NB4 (cell line): ENCODE measurements at places on chromosomes 2 and 18.

DNA sequence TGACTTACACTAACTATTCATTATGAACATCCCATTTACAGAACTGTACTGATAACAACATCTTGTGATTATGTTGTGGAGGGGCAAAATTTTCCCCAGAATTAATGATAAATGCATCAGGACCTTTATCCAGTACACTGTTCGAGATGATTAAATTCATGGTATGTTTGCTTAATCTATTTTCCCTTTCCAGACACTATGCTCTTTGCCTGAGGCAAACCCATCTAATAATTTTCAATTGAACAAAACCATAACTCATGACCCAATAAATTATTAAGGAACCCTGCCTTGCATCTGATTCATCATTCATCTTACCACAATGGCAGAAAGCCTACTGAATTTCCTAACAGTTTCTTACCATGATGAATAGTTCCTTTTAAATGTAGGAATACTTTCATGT lies 385.0 kb downstream of the DSEL start:
- DNase-seq = no peak

DNA sequence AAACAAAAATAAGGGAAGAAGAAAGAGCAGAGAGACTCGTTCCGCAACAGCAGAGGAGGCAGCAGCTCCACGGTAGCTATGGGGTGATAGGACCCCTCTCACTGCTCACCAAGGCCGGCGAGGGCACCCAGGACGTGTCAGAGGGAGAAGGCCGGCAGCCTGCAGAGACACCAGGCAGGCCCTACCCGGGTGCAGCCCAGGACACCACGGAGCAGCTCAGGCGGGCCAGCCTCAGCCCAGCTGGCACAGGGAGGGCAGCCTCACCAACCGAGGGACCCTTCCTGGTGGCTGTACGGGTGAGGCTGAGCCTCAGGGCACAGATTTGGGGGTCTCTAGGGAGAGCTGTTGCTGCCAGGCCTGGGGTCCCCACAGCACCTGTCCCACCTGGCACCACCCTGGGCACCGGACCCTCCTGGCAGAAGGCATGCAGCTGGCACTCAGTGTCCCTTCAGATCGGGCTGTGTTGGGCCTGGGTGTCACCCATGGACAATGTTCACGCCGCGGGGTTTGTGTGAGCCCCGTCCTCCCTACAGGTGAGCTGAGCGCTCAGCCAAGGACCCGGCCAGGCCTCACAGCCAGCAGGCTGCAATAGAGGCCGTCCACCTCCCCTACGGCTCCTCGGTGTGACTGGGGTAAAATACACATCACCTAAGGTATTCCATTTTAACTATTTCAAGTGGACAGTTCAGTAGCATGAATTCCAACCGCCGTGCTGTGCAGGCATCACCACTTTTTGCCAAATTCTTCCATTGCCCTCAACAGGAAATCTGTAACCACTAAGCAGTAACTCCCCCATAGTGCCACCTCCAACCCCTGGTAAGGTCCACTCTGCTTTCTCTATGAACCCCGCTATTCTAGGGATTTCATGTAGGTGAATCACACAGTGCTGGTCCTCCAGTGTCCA lies 21.6 kb downstream of the KCNG2 start:
- DNase-seq = peak; percentile 45

DNA sequence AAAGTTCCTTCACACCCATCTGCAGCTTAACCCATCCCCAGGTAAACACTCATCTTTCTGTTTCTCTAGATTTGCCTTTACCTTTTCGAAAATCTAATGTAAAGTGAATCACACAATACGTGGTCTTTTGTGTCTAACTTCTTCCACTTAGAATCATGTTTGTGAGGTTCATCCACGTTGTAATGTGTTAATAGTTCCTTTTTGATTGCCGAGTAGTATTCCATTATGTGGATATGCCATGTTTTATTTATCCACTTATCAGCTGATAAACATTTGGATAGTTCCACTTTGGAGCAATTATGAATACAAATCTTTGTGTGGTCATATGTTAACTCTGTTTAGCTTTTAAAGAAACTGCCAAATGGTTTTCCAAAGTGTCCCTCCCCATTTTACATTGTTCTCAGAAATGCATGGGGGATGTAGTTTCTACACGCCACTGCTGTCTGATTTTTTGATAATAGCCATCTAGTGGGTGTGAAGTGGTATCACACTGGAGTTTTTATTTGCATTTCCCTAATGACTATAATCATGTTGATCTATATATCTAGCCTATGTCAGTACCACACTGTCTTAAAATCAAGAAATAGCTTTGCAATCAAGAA lies 22.3 kb downstream of the PECR start:
- DNase-seq = peak; percentile 20

GRCh38 chr2:81206216-81206615 lies 901.7 kb upstream of the LRRTM1 start:
- no peak for DNase-seq

DNA sequence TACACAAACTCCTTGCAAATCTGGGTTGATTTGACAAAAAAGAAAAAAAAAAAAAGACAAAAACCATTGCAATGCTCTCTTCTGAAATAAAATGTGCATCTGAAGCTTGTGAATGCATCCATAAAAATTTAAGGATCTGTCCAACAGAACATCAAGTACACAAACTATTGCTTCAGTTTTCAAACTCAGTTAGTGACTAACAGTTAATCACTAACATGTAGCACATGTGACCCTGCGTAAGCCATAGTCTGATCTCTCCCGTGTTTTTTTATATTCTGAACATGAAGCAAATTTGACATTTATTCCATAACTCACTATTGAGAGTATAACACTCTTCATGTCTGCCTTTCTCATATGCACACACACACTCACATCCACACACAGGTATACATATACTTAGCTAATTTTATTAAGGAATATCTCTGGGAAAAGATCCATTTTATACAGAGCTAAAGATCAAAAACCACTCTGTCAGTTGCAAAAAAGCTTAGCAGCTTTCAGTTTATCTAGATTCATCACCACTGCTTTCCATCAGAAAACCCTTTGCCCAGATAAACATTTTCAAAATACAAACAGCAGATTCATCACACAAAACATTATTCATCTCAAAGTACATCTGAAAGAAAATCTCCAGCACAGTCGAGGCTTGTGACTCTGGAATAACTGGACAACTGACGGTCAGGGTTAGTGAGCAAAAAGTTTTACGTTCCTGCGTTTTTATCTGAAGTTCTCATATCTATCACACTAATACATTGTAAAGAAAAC lies 1000.4 kb upstream of the ACVR2A start:
- no peak for DNase-seq

DNA sequence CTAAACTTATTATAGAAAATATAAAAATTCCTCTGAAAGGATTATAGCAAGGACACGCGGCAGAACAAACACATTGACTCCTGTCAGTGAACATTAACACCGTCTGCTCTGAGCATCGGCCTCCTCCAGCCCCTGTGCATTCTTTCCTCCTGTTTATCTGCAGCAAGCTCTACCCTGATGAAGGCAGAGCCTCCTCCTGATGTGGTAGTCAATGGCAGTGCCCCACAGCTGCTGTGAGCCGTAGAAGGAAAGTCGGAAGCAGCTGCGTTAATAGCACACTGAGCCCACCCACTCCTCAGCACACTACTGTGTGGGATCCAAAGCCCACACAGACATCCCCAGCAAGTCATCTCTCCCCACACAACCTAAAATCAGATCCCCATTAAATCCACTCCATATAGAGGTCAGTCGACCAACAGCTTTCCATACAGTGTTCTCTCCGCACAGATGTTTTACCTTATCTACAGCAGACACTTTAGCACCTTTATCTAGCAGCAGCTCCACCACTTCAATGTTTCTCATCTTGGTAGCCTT lies 41.0 kb downstream of the KIDINS220 start:
- no peak for DNase-seq

- DNase-seq = no peak
Measured at GRCh38 chr18:23924813-23925212, 89.7 kb upstream of the TTC39C start.

DNA sequence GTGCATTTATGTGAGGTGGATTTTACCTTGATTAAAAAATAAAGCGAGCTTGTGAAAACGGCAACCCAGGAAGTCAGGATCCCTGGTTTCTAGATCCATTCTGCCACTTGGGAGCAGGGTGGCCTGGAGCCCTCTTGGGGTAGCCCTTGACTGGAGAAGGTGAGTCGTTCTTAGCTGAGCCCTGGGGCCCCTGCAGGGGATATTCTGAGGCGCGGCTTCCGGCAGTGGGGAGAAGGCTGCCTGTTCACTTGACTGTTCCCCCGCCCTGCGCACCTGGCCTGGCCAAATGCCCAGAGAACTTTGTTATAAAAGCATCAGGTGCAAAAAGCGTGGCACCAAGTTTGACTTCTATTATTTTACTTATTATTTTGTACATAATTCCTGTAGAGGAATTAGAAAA lies 221.9 kb downstream of the DYSF start:
- no peak for DNase-seq

DNA sequence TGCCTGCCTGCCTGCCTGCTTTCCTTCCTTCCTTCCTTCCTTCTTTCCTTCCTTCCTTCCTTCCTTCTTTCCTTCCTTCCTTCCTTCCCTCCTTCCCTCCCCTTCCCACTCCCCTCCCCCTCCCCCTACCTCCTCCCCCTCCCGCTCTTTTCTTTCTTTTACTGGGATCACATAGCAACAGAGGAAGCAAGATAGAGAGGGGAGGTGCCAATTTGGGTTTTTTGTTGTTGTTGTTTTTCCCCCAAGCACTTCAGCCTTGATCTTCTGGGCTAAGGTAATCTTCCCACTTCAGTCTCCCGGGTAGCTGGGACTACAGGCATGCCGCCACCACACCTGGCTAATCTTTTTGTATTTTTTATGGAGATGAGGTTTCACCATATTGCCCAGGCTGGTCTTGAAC lies 20.0 kb downstream of the PPM1B start:
- no peak for DNase-seq

DNA sequence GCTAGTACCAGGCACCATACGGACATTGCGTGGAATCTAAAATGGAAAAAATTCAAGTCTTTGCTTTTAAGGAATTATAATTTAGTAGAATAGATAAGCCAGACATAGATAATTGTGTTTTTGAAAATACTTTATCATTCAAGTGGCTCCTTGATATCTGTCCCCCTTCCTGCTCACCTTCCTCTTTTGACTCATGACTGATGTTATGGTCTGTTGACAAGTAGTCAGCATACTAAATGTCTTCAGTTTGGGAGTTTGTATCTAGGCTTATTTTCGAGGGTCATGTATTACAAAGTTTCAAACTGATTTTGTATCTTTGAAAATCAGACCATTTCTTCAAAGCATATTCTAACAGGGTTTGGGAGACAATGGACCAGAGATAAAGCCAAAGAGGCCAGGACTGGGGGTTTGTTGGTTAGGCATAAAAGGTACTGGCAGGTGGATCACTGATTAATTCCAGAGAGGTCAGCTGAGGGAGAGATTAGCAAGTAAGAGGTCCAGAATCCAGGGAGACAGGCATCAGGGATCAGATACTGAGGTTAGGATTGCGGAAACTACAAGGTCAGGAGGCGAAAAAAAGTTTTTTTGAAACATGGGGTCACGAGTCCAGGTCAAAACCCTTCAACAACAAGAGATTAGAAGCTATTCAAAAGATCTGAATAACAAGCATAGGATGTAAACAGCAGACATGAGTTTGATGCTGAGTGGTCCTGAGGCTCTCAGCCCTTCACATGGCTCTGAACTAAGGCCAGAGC lies 31.5 kb upstream of the KLHL14 start:
- no peak for DNase-seq

DNA sequence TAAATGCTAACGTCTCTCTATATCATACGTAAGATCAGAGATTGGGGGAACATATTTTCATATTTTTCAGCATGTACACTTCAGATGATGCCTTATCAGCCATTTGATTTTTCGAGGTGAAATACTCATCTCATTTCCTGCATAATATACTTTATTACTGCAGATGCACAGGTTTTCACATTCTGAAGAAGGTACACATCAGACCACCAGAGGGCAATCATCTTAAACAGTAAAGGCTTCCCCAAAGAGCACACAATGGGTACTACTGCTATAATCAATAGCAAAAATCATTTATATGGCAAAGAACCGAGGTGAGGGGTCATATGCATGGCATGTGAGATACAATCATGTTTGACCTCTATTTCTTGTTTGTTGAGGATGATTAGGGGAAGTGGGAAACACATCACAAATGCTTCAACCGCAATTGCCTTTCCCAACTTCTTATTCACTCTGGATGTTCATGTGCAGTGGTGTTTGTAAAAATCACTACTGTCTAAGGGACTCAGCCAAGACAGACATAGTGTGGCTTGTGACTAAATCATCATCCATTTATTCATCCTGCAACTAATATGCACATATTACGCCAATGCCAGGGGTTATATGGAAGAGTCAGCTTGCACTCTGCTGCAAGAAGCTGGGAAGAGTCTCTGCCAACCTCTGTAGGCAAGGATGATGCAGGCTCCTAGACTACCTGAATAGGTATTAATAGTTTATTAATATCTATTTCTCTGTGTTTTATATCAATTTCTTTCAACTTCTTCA lies 118.7 kb downstream of the EPB41L3 start:
- DNase-seq = peak; percentile 41

DNA sequence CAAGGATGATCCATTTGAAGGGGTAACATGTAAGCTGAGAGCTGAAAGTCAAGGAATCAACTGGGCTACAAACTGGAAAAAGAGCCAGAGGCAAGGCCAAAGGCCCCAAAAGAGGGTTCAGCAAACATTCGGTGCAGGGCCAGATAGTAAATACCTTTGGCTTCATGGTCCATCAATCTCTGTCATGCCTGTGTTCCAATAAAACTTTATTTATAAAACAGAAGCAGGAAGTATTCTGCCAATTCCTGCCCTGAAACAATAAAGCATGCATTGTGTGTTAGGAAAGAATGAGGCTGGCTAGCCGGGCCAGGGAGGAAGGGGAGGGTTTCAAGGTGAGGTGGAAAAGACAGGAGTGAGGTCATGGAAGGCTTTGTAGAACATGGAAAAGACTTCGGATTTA lies 107.1 kb downstream of the LBH start:
- no peak for DNase-seq

- no peak for DNase-seq
Measured at GRCh38 chr2:206740800-206741199, 22.6 kb upstream of the DYTN start.

DNA sequence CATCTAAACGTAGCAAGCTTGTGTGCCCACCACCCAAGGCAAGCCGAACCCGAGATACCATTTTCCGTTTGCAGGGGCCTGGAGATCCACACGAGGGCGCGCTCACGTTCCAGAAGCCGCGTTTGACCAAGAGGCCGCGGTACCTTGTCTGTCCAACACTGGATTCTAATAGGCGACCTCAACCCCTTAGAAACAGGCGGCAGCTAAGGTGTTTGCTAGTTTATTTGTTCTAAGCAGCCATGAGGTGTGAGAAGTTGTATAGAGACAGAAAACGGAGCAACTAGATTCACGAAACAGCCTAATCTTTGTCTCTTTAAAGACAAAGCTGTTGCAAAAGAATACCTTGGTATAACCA lies 4.2 kb downstream of the HOXD11 start:
- DNase-seq = peak; percentile 76
